Epithelial cell of proximal tubule (primary cell): ENCODE measurements at places on chromosomes 2 and 18. TPM values are rescaled to one million over a fixed set of nuclear protein-coding genes. Genes with fewer than 3 reads are reported as not detected.

The OTOF gene
- not detected in 2 replicates for total RNA-seq

The EMILIN1 gene
- total RNA-seq: 0.80 and 2.1 TPM in 2 replicates

The SPATA3 gene
- total RNA-seq: not detected in 2 replicates

The CASP10 gene
- total RNA-seq: 1.1 and 3.8 TPM in 2 replicates

The METTL4 gene
- total RNA-seq: 6.4 and 7.8 TPM in 2 replicates

The MRPL30 gene
- total RNA-seq: 25.3 and 40.7 TPM in 2 replicates

The CPLX4 gene
- not detected in 2 replicates for total RNA-seq

The PMAIP1 gene
- total RNA-seq: 63.7 and 82.6 TPM in 2 replicates

The GRHL1 gene
- total RNA-seq: 3.9 and 6.8 TPM in 2 replicates
